ENCODE measurements at places on chromosomes 1 and 21.
A peak's percentile ranks its signal among the peaks of the same experiment; 100 is the strongest.

- no peak for DNase-seq
Observed at GRCh38 chr1:117368116-117369108, 1.2 kb downstream of the MAN1A2 start.

DNA sequence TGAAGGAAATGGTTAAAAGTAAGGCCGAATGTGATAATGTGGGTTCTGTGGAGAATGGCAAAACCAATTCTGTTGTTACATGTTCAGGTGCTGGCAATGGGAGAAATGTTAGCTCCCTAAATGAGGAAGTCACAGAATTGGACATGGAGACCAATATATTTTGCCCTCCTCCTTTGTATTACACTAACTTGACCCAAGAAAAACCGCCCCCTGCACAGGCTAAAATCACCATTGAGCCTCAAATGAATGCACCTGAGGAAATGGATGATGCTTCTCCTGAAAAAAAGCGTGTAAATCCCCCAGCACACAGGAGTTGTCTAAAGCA is 932 bp downstream of the MAP10 start:
- no peak for DNase-seq

GRCh38 chr1:156767879-156768604 is 707 bp downstream of the PRCC start:
- peak; percentile 90 for DNase-seq

DNA sequence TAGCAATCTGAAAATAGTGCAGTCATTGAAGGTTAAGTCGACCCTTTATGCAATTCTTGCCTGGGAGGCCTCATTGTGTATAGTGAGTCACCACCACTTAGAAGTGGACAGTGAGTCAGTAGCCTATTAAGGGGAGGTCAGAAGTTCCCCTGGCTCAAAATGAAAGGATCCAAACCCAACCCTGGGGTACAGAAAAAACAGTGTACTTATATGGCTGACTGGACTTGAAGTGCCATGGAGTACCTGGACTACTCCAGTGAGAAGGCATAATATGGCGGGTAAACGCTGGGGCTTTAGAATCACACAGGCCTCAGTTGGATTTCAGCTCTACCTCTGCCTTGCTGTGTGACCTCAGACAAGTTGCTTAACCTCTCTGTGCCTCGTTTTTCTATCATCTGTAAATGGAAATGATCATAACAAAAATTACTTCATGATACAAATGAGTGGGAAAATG is 2.2 kb upstream of the BCL9 start:
- DNase-seq, result no peak

DNA sequence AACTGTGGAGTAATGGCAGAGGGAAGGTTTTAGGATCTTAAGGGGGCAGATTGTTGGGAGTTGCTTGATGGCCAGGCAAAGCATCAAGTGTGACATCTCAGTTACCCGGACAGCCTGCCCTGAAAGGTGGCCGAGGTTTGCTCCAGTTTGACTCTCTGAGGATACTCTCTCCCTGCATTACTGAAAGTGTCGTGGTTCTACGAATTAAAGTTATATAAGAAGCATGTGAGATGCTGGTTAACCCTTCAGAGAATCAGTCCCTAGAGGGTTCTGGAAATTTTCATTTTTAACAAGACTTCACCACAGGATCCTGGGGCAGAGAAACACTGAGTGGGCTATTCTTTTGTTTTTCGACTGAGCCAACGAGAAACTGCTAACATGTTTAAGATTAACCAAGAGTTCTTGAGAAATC is 689 bp upstream of the ZNF644 start:
- DNase-seq, result no peak

Data from spleen (tissue), 13 donors.